NCI-H1105 (cell line): ENCODE measurements at places on chromosomes 5 and 9.

DNA sequence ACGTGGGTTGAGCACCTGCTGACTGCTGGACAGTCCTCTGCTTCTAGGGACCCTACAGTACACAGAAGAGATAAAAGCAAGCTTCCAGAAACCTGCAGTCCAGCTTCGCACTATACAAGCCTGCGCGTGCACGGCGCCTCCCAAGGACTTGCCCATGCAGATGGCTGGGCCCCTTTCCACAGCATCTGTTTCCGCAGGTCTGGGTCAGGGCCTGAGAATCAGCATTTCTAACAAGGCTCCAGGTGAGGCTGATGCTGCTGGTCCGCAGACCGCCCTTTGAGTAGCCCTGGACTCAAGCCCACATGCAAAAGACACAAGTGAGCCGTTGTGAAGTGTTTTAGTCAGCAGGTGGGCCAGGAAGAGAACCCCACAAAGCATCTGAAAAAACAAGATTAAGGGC, 133.1 kb downstream of the HSD17B3 start:
- no peak for DNase-seq

DNA sequence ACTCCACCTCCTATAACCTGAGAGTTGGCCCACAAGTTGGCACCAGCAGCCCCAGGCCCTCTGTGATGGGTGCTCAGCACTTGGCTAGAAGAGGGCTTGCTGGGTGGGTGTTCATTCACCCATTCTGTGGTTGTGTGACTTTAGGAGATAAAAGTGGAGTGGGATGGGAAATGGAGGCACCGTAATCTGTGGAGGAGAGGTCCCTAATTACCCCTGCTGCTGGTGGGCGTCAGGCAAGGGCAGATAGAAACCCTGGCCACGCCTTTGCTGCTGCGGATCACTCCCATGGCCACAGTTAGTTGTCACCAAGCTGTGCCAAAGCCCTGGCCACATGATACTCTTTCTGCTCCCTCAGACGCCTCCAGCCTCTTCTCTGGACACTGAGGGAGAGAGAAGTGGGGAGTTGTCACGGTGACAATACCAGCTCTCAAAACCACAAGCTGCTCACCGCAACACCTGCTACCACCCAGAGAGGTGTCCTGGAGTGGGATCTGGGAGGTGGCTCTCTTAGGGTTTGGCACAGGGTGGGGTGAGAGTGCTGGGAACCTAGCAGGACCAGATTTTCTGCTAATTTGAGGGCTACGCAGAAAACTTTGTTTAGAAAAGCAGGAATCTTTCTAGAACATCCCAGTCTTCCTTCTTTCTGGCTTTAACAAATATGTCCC, 12.0 kb upstream of the NEUROG1 start:
- DNase-seq, result no peak

GRCh38 chr9:20321423-20322082, 300.7 kb downstream of the MLLT3 start:
- DNase-seq, result no peak

GRCh38 chr5:135823881-135824280, 10.6 kb upstream of the SLC25A48 start:
- DNase-seq, result no peak

DNA sequence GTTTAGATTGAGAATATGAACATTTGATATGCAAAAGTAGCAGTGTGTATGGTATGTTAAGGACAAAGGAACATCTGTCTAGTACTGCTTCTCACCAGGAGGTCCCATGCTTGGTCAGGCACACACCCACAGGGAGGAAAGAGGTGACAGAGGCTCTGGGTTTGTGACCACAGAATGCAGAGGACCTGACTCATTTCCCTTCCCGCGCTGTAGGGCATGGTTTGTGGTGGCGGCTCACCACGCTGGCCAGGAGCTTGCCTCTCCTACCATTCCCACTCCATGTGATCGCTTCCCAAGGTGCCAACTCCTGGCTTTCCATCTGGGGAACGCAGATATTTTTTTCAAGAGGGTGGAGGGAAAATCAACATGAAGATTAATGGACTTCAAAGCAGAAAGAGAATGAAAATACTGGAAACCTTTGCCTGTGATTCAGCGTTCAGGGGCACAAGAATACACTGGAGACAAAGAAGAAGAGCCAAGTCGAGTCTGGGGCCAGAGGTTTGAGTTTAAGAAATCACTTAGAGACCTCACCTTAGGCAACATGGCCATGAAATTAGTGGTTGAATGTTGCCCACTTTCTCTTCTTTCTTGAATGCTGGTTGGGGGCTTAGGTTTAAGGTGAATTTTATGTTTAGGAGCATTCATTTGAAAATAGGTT, 477.8 kb downstream of the CCDC171 start:
- DNase-seq, result no peak

GRCh38 chr9:20538956-20539355, 83.3 kb downstream of the MLLT3 start:
- no peak for DNase-seq

GRCh38 chr5:118921866-118922265, 66.5 kb downstream of the DTWD2 start:
- no peak for DNase-seq

- no peak for DNase-seq
Observed at GRCh38 chr5:52875827-52876226, 88.1 kb downstream of the ITGA1 start.

DNA sequence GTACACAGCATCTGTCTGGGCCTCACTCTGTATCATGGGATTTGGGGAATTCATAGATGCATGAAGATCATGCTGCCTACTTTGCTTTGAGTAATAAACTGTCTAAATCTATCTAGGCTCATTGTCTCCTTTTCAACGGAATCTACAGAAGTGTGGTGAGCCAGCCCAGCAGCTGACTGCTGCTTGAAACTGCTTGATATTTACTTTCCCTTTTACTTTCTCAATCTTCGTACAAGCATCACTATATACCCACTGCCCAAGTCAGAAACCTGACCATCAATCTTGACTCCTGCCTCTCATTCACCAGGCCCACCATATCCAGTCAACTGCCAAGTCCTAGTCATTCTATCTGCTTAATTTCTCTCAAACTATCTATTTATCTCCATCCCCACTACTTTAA, 142.9 kb downstream of the NR2F1-AS1 start:
- DNase-seq, result no peak

- DNase-seq, result no peak
Observed at GRCh38 chr9:122020398-122020797, 72.7 kb downstream of the TTLL11 start.

GRCh38 chr9:134716067-134716466, 74.5 kb downstream of the COL5A1 start:
- no peak for DNase-seq

GRCh38 chr9:97994703-97995102, 11.6 kb downstream of the ANP32B start:
- DNase-seq, result no peak

DNA sequence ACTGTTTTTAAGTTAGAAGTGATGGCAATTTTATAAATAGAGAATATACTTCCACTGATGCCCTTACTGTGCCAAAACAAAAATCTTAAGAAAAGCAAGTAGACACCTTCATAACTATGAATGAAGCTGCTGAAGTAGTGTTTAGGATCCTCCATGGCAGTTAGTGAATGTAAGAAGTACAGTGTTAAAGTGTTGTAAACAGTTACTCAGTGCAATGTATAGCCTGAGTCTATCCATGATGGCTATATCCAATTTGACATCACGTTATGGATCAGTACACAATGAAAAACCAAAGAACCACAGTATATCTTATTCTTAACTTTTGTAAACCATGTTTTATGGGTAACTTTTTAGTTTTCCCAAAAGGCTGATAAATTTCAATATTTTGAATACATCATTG, 7.1 kb downstream of the CCNG1 start:
- DNase-seq, result no peak

- no peak for DNase-seq
Observed at GRCh38 chr5:75847561-75848021, 130.4 kb upstream of the POC5 start.

DNA sequence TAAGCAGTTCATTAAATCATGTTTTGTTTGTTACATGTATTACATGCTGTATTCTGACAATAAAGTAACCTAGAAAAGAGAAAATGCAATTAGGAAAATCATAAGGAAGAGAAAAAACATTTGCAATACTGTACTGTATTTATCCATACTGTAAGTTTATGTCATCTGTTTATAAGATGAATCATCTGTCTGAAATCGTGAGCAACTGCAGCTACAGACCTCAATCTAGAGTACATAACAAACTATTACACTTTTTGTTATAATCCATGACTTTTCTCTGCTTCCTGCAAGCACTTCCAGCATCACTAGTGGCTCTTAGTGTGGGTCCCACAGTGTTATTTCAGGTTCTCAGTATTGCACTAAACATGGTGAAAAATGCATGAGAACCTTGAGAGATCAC, 144.4 kb upstream of the NR4A3 start:
- no peak for DNase-seq

GRCh38 chr5:55621229-55621628, 86.5 kb upstream of the PLPP1 start:
- DNase-seq, result no peak

- DNase-seq, result no peak
Observed at GRCh38 chr9:99352826-99353225, 130.7 kb downstream of the SEC61B start.

- DNase-seq, result no peak
Observed at GRCh38 chr5:926417-927171, 33.9 kb downstream of the TRIP13 start.

DNA sequence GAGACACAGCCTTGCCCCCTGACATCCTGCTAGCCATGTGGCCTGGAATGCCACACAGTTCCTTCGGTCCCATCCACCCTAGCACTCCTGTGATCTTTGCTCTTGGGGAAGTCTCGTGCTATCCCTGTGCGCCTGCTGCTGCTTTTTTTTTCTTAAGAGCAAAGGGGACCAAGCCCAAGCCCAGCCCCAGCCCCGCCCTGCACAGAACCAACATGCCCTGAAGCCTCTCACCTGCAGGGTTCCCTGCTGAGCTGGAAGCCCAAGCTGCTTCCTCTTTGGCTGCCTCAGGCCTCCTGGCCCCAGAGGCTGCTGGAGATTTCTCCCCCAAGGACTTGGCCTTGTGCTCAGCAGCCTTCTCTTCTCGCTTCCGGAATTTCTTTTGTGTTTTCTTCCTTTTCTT, 1.8 kb downstream of the SURF6 start:
- DNase-seq, result no peak

GRCh38 chr5:38639377-38640358, 83.2 kb upstream of the LIFR start:
- DNase-seq, result no peak

- DNase-seq, result no peak
Observed at GRCh38 chr5:71582945-71583584, 4.1 kb upstream of the MCCC2 start.

DNA sequence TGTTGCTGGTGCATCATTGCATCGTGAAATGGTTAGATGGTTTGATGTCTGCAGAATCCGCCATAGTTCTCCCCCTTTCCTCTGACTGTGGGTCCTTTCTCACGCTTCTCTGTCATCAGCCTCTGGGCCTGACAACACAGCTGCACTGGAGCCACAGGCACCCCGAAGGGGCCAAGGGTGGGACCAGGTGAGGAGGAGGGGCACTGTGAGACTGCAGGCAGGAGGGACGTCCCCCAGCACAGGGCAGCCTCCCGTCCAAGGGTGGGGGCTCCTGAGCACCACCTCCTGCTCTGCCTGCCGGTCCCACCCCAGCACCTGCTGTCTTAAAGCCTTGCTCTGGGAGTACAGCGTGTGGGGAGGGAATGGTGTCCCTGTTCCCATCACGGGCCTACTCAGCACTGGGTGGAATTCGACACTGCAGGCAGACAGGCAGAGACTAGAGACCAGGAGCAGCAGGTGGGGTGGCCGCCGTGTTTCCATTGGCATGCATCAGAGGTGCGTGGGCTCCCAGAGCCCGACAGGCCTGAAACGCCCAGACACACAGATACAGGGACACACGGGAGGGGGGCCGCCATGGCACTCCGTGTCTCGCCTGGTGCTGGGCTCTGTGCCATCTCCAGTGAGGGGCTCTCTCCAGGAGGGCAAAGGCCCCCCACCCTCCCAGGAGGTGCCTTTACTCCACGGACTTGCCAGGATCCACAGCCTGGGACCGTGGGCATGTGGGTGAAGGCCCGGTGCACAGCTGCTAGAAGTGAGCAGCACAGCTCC, 15.0 kb downstream of the CACNA1B start:
- DNase-seq, result no peak

DNA sequence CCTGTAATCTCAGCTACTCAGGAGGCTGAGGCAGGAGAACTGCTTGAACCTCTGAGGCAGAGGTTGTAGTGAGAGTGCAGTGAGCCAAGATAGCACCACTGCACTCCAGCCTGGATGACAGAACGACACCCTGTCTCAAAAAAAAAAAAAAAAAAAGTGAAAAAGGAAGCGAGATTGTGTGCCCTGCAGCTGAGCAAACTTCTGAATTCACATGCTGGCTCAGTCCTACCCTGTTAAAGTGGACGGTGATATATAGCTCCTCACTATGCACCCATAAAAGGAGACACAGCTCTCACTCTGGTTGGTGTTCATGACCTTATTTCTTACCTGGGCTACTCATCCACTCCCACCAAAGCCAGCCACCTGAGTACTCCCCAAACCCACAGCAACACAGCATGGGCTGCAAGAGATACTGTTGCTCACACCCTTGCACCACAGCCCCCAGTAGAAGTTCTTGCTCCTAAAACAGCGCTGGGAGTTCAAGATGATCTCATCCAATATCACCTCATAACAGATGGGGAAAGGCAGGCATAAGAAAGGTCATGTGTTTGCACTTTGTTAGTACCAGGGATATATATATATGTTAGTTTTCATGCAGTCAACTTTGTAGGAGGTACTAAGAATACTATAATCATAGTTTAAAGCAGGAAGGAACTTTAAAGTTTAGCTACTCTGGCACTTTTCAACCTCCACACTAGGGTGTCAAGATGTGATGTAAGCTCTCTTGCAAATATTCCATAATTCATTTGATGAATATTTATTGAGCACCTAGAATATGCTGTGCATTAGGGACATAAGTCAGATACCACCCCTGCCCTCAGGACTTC, 4.0 kb downstream of the TTLL11 start:
- no peak for DNase-seq

DNA sequence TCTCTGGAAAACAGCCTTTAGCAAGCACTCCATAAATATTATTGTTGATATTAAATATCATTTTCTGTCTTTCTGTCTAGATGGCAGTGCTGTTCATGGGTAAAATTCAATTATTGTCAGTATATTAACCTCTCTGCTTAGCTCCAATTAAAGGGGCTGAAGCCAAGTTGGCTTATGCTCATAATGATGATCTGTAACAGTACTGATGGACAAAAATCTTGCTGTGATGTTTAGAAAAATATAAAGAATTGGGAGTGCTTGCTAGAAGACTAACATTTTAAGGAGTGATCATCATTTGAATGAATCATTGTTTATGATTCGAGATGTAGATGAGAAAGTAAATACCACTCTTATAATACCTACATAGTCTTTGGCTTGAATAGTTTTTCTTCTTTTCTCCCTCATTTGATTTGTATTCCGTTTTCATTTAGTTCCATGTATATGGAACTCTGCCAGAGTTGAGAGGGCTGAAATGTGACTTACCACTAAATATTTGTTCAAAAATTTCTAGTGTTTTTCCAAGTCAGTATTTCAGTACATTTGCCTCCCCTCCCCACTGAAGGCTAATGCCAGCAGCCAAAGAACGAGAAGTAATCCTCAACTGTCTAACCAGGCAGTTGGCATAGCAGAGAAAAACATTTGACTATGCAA, 538.3 kb downstream of the CSNK1G3 start:
- no peak for DNase-seq

GRCh38 chr5:14713476-14714390, 49.2 kb downstream of the OTULIN start:
- no peak for DNase-seq

GRCh38 chr9:89942643-89943042, 337.8 kb downstream of the GADD45G start:
- DNase-seq, result no peak
